ENCODE measurements at places on chromosomes 16 and 17.

- no peak for DNase-seq
These were observed 11.2 kb downstream of the SPNS3 start for GRCh38 chr17:4444782-4445473.

- DNase-seq, result no peak
These were observed 97.1 kb downstream of the SHISA9 start for GRCh38 chr16:12998361-12999085.

- no peak for DNase-seq
These were observed 30.3 kb downstream of the TMEM186 start for GRCh38 chr16:8767176-8767575.

- DNase-seq, result no peak
These were observed 103.6 kb upstream of the C16orf82 start for GRCh38 chr16:26963109-26963508.

DNA sequence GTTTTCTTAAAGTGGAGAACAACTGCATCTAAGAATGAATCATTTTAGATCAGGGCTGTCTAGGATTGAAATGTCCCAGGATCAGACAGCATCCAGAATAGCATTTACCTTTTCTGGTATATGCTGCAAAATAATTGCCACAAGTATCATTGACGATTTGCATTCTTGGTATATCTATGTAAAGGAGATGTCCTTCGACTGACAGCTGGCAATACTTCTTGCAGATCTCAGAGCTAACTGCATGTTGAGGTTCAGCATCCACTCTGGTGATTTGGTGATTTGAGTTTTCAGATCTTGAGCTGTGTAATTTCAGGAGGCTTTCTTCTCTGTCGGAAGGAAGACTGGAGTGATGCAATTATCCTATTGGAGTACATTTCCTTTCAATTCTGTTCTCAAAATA is 78.1 kb upstream of the CPHXL start:
- no peak for DNase-seq

- DNase-seq, result no peak
These were observed 32.9 kb upstream of the SRSF1 start for GRCh38 chr17:58039975-58040374.

GRCh38 chr16:20749474-20749873 is 7.9 kb upstream of the THUMPD1 start:
- DNase-seq, result no peak

DNA sequence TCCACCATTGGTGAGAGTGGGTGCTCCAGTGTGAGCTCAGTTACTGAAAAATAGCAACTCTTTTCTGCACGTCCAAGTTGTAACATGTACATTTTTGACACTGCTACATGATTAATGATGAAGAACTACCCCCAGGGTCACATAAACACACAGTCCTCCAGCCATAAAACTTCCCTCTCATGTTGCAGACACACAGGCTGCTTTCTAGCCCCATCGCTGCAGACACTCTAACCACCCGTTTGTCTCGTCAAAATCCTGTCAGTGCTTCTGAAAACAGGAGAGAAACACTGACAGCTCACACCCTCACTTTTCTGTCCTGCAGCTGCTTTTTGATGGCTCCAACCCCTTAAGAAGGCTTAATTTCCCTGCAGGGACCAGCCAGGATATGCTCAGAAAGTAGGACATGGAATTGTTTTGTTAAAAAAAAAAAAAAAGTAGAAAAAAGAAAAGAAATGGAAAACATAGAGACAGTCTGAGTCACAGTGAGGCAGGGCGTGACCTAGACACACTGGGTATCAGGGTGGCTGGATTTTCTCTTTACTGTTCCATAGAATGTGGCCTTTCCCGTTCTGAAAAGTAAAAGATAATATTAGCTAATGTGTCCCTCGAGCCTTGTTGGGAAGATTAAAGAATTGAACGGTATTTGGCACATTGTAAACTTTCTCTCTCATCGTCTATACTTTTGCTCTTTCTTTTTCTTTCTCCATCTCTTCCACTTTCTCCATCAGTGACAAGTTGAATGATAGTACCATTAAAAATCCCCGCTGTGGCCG is 20.7 kb upstream of the CCL5 start:
- DNase-seq, result no peak

DNA sequence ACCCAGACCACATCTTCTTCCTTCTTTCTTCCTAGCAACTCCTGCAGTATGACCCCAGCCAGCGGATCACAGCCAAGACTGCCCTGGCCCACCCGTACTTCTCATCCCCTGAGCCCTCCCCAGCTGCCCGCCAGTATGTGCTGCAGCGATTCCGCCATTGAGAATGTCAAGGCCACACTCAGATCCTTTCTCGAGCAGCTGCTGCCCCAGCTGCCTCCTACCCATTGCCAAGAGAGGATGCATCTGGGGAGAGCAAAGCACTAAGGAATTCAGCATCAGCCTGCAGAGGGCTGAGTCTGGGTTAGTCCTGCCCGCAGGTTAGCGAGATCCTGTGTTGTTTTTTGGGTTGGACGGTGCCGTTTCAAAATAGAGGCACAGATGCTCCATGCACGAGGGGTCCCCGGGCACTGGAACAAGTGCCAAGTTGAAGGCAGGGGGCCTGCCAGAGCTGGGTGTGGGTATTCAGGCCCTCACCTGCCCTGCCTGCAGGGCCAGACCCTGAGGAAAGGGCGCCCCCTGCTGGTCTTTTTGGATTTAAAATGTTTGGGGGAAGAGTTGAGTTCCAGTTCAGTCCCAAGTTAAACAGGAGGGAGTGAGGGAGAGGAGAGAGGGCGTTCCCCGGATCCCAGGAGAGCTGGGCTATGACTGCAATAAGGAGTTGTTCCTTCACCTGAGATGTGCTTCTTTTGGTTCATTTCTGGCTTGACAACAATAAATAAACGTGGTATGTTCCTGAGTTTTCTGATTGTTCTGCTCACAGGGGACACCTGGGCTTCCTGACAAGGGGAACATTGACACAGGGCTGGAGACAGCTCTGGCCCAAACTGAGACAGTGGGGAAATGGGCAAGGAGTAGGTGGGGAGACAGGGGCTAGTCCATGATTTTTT is 4.9 kb downstream of the CDK3 start:
- peak; percentile 74 for DNase-seq

- no peak for DNase-seq
These were observed 183.0 kb downstream of the RBFOX3 start for GRCh38 chr17:79427621-79428539.

- DNase-seq, result no peak
These were observed 2.6 kb downstream of the PCGF2 start for GRCh38 chr17:38745545-38745944.

- no peak for DNase-seq
These were observed 5.9 kb upstream of the CAPN15 start for GRCh38 chr16:521381-522210.

DNA sequence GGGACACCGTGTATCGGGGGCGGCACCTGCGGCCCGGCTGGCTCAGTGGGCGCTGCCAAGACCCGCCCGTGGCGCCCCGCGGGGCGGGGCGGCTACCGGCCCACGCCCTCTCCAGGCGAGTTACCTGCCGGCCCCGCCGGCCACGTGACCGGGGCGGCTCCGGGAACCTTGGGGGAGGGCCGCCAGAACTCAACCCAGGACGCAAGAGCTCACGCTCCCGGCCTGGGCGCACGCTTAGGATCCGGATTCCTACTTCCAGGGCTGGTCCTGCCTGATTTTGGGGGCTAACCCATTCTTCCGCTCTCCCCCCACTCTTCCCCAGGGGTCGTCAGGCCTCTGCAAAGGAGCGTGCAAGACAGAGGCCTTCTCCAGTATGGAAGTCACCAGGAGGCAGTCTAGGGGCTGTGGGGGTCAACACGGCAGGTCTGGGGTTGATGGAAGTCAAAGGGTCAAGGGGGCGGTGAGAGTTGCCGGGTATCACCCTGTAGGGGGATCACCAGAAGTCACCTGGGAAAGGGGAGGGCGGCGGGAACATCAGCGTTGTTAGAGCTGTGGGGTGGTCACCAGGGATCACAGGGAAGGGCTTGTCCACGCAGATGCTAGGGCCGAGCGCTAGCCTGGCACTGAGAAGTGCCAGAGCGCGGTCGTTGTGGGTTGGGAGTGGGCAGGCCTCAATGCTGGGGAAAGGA is 354 bp upstream of the ESRP2 start:
- peak; percentile 48 for DNase-seq

- no peak for DNase-seq
These were observed 24.1 kb upstream of the ADORA2B start for GRCh38 chr17:15920758-15921239.

GRCh38 chr17:7651665-7652387 is 1.1 kb downstream of the ATP1B2 start:
- DNase-seq, result no peak

- no peak for DNase-seq
These were observed 10.2 kb downstream of the COTL1 start for GRCh38 chr16:84607694-84608093.

DNA sequence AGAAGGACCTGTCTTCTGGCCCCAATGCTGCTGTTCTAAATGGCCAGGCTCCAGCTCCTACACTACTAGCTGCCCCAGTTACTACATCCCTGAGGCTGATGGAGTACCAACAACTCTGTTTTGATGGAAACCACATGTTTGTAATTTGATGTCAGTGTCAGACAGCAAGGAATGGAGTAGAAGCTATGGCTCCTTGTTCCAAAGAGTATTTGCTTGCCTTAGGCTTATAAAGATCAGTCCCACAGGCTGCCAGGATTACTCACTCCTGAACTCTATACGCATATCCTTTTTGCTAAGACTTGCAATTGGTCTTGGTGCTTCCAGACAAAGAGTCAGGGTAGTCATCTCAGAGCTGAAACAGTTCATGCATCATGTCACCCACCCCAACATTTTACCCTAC is 139.6 kb downstream of the HS3ST3A1 start:
- no peak for DNase-seq

DNA sequence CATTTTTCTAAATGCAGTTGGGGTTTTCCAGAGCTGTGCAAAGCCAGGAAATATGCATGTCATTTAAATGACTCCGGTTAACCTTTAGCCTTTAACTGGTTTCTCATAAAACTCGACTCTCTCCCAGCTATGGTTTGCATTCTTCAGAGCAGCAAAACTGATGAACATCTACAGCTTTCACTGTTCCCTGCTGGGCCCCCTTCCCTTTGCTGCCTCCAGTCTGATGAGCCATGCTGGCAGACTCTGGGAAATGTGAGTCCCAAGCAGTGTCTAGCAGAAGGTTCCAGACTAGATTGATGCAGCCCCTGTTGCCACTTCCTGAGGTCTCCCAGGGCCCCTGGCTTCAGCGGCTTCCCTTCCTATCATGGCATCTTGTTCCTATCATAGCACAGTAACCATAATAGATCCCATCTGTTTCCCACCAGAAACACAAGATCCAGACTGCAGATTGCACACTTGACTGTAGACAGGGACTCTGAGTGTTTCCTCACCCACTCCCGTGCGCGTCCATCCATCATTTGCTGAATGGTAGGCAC is 135.4 kb downstream of the CLEC16A start:
- no peak for DNase-seq

GRCh38 chr17:70848785-70849184 is 679.5 kb downstream of the KCNJ2 start:
- DNase-seq, result no peak

- DNase-seq, result no peak
These were observed 298.1 kb upstream of the N4BP1 start for GRCh38 chr16:48907906-48908634.

GRCh38 chr17:19719355-19720209 is 3.2 kb upstream of the SLC47A2 start:
- no peak for DNase-seq

DNA sequence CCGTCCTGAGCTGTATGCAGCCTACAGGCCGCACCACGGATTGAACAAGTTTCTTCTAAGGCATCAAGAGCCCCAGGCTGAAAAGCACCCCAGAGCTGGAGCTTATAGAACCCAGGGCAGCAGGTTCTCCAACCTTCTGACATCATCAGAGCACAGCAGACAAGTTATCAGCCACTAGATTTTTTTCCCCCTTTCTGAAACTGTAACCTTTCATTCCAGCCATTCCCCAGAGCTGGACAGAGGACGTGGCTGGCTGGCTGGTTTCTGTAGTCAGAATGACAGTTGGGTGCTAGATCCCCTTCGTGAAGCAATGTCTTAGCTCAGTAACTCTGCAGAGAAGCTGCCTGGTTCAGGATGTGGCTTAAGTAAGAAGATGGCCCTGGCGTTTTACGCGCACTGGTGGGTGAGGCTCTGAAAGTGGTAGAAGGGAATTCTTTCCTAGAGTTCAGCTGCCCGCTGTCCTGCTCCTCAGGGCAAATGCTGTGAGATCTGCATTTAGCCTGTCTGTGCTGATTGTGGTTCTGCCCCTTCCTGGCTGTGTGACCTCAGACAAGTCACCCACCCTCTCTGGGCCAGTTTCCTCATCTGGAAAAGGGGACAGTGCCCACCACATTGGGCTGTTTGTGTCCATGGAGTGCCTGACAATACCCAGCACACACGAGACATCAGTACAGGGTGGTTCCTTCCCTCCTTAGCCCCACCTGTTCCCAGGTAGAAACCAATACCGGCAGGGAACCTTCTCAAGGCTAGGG is 9.1 kb downstream of the DEXI start:
- DNase-seq, result no peak

DNA sequence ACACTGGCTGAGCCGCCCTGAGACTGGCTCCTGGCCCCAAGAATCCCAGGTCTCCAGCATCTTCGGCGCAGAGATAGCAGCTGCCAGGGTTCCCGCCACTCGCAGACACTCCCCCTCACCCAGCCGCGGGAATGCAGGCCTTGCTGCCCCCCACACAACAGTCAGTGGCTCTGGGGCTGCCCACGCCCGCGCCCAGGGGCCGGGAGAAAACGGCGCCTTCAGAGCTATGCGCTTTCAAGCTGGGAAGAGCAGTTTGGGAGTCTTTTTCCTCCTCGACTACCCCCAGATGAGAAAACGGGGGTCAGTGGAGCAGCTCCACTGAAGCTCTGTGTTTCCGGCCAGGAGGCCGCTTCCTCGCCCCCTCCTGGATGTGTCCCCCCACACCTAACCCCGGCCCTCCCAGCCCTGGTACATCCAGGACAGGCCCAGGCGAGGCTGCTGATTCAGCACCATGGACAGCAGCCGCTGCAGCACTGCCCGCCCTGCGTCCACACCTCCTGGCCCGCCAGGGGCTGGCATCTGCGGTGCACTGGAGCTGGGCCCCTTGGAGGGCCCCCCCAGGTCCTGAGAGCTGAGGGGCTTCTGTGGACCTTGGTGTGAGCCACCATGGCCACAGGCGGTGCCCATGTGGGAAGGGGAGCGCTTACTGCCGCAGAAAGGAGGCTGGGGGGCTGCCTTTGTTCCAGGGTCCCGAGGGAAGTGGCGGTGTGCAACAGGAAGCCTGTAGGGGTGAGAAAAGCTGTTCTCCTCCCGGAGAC is 35.7 kb downstream of the CACNA1H start:
- DNase-seq, result peak; percentile 15

DNA sequence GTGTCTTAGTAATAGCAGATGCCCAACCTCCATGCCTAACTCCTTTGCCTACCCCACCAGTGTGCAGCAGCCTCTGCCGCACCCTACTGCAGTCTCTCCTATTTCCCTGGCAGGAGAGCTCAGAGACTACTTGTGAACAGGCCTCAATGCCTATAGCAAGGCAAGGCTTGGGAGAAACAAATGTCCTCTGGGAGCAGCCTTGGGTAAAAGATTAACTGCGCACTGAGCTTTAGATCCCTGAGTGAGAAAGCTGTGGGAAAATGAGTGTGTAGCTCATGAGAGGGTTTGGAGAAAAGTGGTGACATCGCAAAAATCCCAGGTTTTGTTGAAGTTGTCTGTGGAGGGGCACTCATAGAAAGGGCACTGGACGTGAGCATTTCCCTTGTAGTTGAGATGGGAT is 335.8 kb downstream of the WWOX start:
- no peak for DNase-seq
